Left ventricle myocardium inferior (tissue), 1 donor: ENCODE measurements at places on chromosomes 2 and 18.
A peak's percentile ranks its signal among the peaks of the same experiment; 100 is the strongest.

- no peak for DNase-seq
Measured at GRCh38 chr2:9549420-9549819, 6.2 kb downstream of the ADAM17 start.

DNA sequence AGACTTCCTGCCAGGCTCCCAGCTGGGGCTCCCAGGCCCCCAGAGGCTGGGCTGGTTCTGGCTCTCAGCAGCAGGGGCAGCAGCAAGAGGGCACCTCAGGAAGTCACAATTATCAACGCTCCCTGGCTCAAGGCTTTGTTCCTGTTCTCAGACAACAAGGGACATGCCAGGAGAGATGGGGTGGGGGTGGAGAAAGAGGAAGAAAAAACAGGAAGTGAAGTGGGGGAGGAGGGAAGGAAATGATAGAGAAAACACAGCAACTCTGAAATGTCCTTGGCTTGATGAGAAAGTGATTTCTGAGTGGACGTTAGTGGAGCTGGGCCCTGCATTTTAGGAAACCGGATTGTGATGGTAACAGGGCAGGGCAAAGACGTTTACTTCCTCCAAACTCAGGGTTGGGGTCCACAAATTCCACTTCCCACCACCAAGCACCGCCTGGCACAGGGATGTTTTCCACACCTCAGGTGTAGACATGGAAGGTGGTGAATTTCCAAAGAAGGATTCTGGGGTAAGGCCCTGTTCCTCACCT is 40.4 kb downstream of the CYRIA start:
- DNase-seq, result no peak

DNA sequence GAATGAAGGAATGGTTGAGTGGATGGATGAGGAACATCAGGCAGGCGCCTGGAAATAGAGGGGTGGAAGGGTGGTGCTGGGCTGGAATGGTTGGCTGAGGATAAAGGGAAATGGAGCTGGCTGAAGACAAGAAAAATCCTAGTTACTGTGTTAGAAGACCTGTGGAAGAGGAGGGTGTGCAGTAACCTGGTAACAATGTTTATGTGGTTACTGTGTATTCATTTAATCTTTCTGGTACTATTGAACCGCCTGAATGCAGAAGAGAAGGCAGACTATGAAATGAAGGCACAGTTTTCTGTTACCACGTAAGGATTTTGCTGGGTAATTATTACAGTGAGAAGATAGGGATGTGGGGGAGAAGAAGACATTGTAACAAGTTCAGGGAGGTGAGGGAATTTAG is 110.3 kb upstream of the MGAT5 start:
- no peak for DNase-seq

DNA sequence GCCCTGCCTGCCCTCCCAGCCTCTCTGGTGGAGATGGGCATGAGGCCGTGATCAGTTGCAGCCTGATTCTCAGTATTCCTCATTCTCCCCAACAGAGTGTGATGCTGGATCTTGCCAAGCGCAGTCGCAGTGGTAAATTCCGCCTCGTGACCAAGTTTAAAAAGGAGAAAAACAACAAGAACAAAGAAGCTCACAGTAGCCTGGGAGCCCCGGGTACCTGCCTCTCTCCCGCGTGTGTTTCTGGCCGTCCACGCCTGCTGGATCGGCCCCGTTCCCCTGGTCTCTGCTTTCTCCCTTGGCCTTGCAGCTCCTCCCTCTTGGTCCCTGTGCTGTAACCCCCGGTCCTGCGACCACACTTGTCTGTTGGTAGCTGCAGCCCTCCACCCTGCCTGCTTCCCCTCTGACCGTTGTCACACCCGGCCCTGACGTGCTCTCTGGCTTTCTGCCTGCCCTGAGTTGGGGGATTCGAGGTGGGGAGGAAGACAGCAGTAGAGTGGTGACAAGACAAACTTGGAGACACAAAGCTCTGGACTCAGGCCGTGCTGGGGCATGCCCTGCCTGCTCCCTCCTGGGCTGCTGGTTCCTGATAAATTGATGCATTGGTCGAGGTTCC is 99.5 kb downstream of the USP40 start:
- DNase-seq, result no peak

DNA sequence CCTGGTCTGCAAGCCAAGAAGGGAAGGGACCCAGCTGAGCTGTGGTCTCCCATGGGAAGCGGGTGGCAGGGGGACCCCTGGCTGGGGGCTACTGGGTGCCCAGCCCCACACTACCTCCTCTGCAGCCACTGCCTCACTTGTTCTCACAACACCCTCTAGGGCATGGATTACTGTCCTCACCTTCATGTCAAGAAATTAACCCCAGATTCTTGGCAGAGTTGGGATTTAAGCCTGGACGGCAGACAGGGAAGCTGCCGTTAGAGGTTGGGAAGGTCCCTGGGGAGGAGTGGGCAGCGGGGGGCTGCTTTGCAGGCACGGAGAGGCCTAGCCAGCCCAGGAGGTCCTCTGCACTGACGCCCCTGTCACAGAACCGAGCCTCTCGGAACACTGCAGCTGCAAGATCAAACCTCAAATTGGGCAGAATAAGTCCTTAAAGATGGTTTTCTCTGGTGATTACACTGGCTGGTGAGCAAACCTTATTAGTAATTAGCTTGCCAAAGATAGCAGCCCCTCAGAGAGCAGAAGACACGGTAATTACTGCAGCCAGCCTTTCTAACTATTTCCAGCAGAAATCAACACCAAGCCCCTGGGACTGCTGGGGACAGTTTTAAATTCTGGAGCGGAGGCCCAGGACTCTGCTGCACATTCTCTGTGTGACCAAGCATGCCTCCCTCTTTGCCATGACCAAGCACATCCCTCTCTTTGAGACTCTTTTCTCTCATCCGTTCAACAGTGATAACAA is 35.9 kb downstream of the KCNF1 start:
- DNase-seq, result no peak

GRCh38 chr18:62715436-62715758 is at the start of gene PHLPP1:
TSS of gene PHLPP1 (plus strand) at chr18:62715541. CDS start at chr18:62715684, 143 bp downstream.
- DNase-seq, result no peak

GRCh38 chr2:40668425-40668824 is 216.5 kb upstream of the SLC8A1 start:
- DNase-seq, result no peak

DNA sequence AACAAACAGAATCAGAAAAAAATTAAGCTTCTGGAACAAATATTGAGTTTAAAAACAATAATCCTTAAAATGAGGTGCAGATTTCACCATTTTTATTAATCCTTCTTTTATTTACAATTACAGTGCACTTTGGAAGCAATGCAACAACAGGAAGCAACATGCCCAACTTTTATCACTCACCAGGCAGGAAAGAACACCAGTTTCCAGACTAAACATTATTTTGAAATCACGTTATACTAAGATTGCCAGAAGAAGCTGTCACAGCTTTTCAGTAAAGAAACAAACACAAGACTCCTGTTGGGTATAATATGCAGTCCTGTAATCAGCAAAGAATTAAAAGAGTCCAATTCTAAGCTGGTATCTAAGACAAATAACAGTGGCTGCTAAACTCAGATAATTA is 137.9 kb upstream of the ZC3H15 start:
- DNase-seq, result no peak

DNA sequence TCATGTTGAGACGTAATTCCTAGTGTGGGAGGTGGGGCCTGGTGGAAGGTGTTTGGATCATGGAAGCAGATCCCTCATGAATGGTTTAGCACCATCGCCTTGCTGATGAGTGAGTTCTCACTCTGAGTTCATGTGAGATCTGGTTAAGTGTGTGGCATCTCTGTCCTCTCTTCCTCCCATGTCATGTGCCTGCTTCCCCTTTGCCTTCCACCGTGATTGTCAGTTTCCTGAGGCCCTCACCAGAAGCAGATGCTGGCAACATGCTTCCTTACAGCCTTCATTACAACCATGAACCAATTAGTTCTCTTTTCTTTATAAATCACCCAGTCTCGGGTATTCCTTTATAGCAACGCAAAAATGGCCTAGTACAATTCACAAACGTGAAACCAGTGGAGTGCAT is 14.6 kb upstream of the MCM6 start:
- no peak for DNase-seq

DNA sequence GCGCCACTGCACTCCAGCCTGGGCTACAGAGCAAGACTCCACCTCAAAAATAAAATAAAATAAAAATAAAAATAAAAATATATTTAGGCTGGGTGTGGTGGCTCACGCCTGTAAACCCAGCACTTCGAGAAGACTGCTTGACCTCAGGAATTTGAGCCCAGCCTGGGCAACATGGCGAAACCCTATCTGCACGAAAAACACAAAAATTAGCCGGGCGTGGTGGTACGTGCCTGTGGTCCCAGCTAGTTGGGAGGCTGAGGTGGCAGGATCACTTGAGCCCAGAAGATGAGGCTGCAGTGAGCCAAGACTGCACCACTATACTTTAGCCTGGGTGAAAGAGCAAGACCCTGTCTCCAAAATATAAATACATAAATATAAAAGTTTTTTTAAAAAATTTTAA is 6.4 kb downstream of the RTN4 start:
- DNase-seq, result no peak

GRCh38 chr2:69143748-69144360 is 130.9 kb downstream of the ANTXR1 start:
- no peak for DNase-seq

- no peak for DNase-seq
Measured at GRCh38 chr2:56962673-56963072, 778.9 kb downstream of the CCDC85A start.

DNA sequence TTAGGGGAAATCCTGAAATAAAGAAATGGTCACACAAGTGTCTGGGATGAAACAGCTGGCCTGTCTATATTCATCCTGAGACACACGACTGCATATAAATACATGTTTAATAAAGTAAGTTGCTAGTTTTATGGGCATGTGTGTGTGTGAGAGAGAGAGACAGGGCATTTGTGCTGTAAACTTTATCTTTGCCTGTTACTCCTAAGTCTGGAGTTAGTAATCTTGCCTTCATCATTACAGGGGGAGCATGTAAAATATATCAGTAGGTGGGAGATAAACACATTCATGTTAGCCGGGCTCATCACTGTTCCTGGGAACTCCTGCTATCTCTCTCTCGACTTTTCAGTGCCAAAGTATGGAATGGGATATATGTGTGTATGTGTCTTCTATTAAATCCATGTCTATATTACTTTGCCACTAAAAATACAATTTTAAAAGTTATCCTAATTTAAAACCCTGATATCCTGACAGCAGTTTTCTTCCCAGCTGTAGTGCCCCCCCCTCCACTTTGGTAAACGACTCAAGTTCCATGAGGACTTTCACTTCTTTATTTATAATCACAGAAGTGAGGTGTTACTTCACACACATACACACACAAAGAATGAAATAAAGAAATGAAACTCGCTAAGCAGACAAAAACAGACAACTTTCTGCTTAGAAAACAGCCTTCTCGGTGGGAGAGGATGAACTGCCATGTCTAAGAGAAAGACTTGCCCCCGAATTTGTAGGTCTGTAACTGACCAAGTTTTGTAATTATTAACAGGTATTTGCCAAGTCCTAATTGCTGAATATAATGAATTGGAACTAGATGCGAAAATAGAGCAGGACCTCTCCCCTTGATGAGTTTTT is 947 bp downstream of the ZEB2 start:
- DNase-seq, result no peak

DNA sequence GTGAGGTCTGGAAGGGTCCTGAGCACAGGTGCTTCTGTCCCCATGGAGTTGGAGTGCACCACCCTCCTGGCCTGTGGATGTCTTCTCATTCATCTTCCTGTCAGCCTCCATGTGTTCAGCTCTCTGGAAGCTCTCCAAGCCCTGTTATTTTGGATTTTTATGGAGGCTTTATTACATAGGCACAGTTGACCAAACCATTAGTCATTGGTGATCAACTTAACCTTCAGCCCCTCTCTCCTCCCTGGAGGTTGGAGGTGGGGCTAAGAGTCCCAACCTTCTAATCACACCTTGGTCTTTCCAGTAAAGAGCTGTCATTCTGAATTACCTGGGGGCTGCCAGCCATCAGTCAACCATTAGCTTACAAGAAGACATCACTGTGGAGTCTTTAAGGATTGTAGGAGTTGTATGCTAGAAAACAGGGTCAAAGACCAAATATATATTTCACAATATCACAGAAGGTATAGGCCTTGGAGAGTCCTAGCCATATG is 7.5 kb upstream of the MCFD2 start:
- no peak for DNase-seq

DNA sequence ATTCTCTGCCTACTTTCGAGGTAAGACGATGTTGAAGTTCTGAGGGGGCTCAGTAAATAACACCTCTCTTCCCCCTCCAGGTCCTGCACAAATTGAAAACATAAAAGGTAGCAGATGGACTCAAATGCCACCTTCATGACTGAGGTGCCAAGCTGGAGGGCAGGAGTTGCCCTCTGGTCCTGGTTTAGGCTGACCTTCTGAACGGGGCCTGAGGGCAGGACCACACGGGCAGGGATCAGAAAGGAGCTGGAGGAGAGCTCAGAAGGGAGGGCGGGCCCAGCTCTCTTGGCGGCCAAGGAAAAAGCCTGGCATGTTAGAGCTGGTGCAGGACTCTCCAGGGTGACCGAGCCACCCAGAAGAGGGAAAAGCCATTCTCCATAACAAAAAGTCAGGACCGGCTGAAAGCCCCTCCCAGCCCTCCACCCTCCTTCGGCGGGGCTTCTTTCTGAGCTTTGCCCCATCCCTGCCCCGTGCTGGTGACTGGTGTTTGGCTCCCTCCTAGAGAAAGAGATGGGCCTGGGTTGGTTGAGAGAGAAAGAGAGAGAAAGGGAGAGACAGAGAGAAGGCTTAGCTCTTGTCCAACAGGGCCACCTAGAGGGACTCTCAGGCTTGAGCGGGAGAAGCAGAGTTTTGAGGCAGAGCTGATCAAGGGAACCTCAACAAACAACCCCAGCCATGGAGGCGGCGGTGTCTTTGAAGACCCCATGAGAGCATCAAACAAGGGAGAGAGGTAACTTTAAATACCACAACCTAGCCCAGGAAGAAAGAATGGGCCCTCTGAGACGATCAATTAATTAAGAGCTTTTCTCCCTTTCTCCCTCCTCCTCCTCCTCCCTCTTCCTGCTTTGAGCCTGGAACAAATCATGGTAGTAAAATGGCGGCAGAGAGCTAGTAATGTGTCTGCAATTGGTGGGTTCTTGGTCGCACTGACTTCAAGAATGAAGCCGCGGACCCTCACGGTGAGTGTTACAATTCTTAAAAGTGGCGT is 50.8 kb downstream of the WIPF1 start:
- no peak for DNase-seq

GRCh38 chr2:98909317-98910211 is 26.5 kb downstream of the CRACDL start:
- no peak for DNase-seq

GRCh38 chr2:168234407-168235085 is 12.8 kb downstream of the STK39 start:
- no peak for DNase-seq

GRCh38 chr18:623761-624620 is 27.2 kb downstream of the CLUL1 start:
- peak; percentile 30 for DNase-seq
